ENCODE measurements at places on chromosomes 7 and 10.

- DNase-seq, result peak; percentile 82
Observed at GRCh38 chr10:114045136-114046086, 1.7 kb downstream of the ADRB1 start.

GRCh38 chr7:74479961-74480829, 26.5 kb downstream of the GTF2IRD1 start:
- DNase-seq, result peak; percentile 88

GRCh38 chr10:8321990-8322389, 267.5 kb downstream of the GATA3 start:
- no peak for DNase-seq

GRCh38 chr7:129493555-129493954, 8.8 kb upstream of the SMKR1 start:
- DNase-seq, result no peak

GRCh38 chr7:51230723-51231122, 85.9 kb downstream of the COBL start:
- DNase-seq, result no peak

- DNase-seq, result no peak
Observed at GRCh38 chr7:92768501-92769393, 67.6 kb downstream of the CDK6 start.

DNA sequence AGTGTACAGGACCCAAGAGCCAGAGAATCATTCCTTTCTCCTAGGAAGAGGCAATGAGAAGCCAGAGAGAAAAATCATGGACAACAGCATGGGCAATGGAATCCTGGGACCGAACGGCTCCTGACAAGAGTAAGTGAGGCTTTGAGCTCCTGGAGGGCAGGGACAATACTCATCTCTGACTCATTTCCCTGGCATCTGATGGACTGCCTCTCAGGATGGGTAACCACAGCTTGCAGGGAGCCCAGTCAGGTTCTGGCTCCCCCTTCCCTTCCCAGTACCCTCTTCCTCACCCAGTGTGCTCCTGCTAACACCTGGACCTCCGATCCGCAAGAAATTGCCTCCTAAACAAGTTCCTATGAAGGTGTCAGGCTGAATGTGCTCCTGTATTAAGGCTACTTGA, 51.2 kb upstream of the SORCS3 start:
- DNase-seq, result no peak

- no peak for DNase-seq
Observed at GRCh38 chr10:72883861-72884260, 9.7 kb upstream of the OIT3 start.

DNA sequence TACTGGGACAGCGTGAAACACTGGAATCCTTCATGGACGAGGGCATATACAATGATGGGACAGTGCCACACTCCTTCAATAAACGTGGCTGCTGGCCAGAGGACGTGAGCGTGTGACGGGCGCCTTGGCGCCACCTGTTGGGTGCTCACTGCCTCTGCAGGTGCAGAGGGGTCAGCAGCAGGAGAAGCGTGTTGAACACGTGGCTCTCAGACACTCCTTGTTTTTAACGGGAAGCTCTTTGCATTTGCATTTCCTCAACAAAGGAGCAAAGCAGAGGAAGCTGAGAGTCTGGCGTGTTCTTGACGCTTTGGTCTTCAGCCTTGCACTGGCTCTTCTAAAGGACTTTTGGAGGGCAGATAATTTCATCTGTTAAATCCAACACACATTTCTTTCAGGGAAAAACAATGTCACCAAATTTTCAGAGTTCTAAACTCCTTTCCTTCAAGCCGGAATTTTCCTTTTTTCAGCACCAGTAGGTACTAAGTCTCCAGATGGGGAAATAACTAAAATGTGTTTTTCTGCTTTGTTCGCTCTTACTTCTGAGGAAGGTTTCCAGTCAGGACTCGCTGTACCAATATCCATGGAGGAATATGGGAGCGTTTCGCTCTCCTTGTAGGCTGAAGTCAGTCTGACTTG, 2.9 kb upstream of the GET4 start:
- DNase-seq, result peak; percentile 92

DNA sequence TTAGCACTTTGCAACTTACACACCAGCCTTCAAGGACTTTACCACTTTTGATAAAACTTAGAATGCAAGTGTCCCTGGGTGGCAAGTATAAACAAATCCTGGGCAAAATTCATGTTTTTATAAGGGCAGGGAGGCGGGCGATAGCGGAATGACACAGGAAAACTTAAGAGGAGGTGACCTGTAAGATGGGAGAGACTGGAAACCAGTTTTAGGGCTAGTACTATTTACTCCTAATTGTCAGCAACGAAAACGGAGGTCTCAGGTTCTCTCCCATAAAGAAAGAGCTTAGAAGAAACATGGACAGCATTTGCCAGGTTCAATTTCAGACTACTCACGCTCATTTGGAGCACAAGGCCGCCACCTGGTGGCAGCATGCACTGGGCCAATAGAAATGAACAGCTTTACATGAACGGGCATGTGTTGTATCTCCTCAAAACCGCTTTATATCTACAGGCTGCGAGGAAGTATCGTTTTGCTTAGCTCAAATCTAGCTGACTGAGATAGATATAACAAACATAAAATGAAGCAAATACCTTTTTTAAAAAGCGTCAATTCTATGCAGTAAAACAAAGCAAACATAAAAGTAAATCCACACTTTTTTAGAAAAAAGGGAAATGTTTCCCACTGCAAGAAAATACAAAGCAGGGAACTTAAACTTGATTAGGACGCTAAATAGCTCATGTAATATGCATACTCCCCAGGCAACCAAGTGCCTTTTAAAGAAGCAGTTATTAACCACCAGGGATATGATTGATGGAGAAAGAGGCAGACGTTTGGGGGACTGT, 37.6 kb upstream of the SVOPL start:
- peak; percentile 80 for DNase-seq

- no peak for DNase-seq
Observed at GRCh38 chr7:76262683-76263402, 39.6 kb upstream of the HSPB1 start.

GRCh38 chr7:129889133-129889844, 63.5 kb downstream of the UBE2H start:
- DNase-seq, result no peak

- DNase-seq, result no peak
Observed at GRCh38 chr10:126013489-126014281, 117.3 kb downstream of the FANK1 start.

GRCh38 chr7:102396710-102397019, 502 bp downstream of the PRKRIP1 start:
- DNase-seq, result no peak

- DNase-seq, result peak; percentile 84
Observed at GRCh38 chr10:22340329-22341189, 4.7 kb upstream of the SPAG6 start.

Data from Right ventricle myocardium inferior (tissue), 1 donor.